Activated T-helper 17 cell treated with anti-CD3 and anti-CD28 coated beads, Interleukin-2, amount 50 U/mL, for 72 hours (primary cell): ENCODE measurements at places on chromosomes 16 and 17. TPM values are rescaled to one million over a fixed set of nuclear protein-coding genes. Genes with fewer than 3 reads are reported as not detected.

GRCh38 chr16:81946206-81946605 lies 65.1 kb downstream of the SDR42E1 start:
- no peak for ATAC-seq

GRCh38 chr17:55289106-55289446 lies 24.3 kb downstream of the HLF start:
- no peak for ATAC-seq

Gene RNF43
- total RNA-seq = 0.85 TPM

GRCh38 chr17:10050597-10051101 lies 145.6 kb upstream of the RCVRN start:
- no peak for ATAC-seq

Gene RND2
- not detected for total RNA-seq

GRCh38 chr16:30785126-30786106 lies 1.6 kb downstream of the ZNF629 start:
- no peak for ATAC-seq

Gene PRR35
- not detected for total RNA-seq

DNA sequence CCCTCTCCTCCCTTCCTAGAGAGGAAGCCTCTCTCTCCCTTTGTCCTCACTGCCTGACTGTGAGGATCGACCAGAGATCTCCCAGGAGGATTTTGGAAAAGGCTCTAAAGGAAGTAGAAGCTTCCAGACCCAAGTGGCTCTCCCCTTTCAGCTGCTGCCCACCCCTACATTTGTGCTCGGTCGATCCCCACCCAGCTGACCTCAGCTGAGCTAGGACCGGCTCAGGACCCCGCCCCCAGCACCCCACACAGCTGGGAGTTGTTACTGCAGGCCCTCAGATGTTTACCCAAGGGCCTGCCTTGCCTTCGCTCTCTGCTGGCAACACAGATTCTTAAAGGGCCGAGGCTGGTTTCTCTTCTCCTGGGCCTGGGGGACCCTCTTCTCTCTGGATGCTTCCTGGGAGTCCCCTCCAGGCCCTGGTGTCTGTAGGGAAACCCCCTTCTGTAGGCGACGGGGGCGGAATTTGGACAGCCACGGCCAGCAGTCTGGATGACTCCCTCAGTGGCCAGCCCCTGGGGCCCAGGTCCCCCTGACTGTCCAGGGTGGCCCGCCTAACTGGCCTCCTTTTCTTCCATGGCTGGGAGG lies 26.9 kb upstream of the TIMP2 start:
- no peak for ATAC-seq

GRCh38 chr17:32656886-32657285 lies 170.1 kb downstream of the CDK5R1 start:
- no peak for ATAC-seq

Gene CD300C
- 0.28 TPM for total RNA-seq

GRCh38 chr16:66696669-66697630 lies at the start of gene CMTM4:
CMTM4 (minus strand) TSS chr16:66696743; CDS start chr16:66696525, 218 bp downstream.
- peak; percentile 97 for ATAC-seq

DNA sequence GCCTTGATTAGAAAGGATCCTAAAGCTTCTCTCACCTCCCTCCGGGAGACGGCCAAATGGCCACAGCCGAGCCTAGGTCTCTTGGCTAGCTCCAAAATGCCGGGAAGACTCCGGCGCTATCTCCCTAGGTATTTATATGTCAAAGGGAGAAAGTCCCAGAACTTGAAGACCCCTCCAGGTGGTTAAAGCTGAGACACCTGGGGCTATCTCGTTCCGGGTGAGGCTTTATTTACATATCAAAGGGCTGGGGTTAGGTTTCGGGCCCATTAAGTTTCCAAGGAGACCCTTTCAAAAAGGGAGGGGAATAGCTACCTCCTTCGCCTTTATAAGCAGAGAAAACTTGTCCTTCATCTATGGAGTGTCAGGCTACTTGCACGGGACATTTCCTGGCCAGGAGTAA lies 70.9 kb upstream of the KIFC3 start:
- no peak for ATAC-seq
